Stimulated activated CD8-positive, alpha-beta memory T cell treated with anti-CD3 and anti-CD28 coated beads, Interleukin-2, amount 100 ng/mL, for 1 hour (primary cell): ENCODE measurements at places on chromosomes 4 and X.

- no peak for DNase-seq
Observed at GRCh38 chr4:16897991-16898827, at the start of gene LDB2. Gene LDB2, minus strand, starts transcription at chr4:16898645.

DNA sequence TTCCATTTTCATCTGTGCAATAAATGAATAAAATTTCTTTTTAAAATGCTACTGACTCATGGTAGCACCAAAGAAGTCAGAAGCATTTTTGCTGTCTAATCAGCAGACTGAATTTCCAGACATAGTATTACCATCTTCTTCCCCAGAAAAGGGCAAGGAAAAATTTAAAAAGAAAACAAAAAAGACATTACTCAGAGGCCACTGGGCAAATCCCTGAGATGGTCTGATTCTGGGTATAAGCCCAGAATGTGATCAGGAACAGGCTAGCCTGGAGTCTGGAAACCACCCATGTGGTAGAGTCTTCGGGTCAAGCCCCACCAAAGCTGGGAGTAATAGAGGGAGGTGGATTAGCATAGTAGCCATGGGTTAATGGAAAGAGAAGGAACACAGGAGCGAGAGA lies 342.8 kb downstream of the FBXW7 start:
- no peak for DNase-seq

GRCh38 chr4:16694173-16694883 lies 204.1 kb downstream of the LDB2 start:
- no peak for DNase-seq

- DNase-seq, result no peak
Observed at GRCh38 chr4:854356-854755, 28.4 kb upstream of the CPLX1 start.

GRCh38 chr4:101032541-101032940 lies 314.8 kb downstream of the PPP3CA start:
- no peak for DNase-seq

DNA sequence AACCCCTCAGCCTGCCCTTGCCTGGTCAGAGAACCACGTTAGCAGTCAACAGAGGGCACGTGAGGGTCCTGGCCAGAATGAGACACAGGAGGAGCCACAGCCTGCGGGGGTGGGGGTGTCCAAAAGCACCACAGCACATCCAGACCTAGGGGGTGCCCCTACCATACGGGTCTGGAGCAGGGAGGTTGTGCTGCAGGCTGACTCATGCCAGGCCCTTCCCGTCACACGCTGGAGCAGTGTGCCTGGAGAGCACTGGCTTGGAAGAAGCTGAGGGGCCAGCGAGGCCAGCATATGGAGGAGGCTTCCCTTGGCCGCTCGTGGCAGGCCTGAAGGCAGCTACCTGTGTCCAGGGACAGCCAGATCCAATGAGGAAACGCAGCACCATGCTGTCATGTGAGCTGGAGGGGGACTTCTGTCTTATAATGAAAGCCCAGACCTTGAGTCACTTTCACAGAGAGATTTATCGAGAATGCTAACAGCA lies 1.5 kb upstream of the IRAK1 start:
- no peak for DNase-seq

GRCh38 chrX:147912093-147912801 lies 528 bp downstream of the FMR1 start:
- DNase-seq, result no peak

GRCh38 chr4:85496933-85497332 lies 22.0 kb downstream of the ARHGAP24 start:
- no peak for DNase-seq

- no peak for DNase-seq
Observed at GRCh38 chrX:11309220-11309619, 16.0 kb downstream of the AMELX start.

DNA sequence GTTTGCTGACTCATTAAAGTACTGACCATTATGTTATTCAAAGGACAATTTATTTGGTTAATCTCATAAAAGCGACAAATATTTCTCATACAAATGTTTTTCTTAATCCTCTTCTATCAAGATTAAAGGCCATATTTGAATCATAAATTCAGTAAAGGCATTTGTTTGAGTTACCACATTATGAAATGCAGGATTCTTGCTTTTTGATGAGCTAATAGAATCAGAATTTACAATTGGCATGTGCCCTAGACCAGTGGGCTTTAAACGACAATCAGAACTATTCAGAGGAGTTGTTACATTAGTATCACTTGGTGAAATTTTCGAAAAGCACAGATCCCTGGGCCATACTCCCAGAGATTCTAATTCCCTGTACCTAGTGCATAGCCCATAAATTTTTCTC lies 55.3 kb downstream of the KLHL4 start:
- DNase-seq, result no peak

- DNase-seq, result no peak
Observed at GRCh38 chrX:4550018-4550417, 836.6 kb upstream of the PRKX start.

DNA sequence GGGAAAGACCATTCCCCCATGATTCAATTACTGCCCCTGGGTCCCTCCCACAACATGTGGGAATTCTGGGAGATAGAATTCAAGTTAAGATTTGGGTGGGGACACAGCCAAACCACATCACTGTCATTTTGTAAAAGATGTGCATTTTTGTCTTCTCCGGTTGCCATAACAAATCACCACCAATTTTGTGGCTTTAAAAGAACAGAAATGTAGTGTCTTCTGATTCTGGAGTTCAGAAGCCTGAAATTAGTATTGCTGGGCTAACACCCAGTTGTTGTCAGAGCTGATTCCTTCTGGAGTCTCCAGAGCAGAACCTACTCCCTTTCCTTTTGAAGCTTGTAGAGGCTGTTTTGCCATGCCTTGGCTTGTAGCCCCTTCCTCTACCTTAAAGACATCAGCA lies 54.1 kb upstream of the DHRSX start:
- DNase-seq, result no peak

- no peak for DNase-seq
Observed at GRCh38 chr4:48275247-48275646, 5.6 kb upstream of the TEC start.

DNA sequence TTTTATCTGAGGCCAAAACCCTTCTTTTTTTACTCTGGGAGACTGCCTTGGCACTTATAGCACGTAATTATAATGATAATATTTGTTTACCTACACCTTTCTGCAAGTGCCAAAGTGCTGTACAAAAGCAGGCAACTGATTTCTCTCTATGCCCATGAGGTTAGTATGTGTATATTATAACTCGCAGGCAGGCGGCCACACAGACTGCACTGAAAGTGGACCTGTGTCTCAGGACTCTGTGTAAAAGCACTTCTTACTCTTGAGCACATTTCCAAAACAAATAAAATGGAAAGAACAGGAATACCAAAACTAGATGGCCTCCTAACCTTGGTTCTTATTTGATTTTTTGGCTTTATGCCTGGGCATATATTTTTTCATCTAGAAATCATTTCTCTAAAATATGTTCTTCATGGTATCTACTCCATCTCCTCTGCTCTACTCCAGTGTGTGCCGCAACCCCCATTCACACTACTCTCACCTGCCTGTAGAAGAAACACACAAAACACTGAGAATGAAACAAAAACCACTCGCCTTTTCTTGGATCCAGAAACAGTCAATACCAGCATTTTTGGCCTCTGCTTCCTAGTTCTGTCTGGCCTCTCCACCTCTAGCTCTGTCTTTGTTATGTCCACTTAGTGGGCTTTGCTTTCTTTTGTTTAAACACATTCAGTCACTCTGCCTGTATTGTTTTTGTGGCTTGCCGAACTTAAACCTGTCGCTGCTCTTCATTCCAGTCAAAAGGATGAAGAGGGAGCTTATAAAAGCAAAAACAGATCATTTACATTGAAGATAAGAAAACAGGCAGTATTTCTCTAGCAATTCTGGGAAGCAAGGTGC lies 934.5 kb upstream of the TENM3 start:
- DNase-seq, result no peak

- DNase-seq, result no peak
Observed at GRCh38 chrX:150014525-150014924, 76.2 kb upstream of the EOLA2 start.

GRCh38 chr4:154292589-154292988 lies 199.0 kb downstream of the DCHS2 start:
- DNase-seq, result no peak

DNA sequence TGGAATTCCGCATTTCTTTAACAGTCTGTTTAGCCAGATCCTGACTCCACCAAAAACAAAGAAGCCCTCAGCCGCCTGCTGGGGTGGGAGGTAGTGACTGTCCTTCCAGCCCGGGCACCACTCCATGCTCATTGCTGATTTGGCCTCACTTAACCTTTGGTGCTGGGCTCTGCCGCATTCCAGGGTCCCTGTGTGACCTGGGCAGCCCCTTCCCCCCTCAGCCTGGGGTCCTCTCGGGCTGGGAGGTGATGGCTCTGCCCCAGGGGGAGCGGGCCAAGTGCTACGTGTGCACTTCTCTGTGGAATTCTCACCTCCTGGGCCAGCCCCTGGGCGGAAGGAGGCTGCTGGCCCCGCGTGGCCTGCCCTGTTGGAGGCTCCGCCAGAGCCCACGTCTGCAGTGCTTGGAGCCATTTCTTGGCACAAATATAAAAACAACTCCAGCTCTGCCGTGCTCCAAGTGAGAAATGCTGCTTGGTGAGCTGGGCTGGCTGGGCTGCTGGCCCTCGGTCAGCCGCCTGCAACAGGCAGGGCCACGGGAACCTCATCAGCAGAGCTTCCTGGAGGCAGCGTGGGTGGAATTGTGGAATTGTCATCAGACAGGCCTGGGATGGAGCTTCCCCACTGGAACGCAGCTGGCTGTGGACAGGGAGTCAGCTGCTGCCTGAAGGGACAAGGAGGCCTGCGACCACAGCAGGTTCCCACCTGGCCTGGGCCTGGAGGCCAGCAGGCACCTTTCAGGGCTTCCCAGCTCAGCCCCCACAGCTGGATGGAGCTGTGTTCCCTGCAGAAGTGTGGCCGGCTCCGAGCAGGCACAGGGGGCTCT lies 66.0 kb downstream of the TRMT44 start:
- DNase-seq, result no peak
